Cardiac fibroblast (primary cell): ENCODE measurements at places on chromosomes 5 and 9.

DNA sequence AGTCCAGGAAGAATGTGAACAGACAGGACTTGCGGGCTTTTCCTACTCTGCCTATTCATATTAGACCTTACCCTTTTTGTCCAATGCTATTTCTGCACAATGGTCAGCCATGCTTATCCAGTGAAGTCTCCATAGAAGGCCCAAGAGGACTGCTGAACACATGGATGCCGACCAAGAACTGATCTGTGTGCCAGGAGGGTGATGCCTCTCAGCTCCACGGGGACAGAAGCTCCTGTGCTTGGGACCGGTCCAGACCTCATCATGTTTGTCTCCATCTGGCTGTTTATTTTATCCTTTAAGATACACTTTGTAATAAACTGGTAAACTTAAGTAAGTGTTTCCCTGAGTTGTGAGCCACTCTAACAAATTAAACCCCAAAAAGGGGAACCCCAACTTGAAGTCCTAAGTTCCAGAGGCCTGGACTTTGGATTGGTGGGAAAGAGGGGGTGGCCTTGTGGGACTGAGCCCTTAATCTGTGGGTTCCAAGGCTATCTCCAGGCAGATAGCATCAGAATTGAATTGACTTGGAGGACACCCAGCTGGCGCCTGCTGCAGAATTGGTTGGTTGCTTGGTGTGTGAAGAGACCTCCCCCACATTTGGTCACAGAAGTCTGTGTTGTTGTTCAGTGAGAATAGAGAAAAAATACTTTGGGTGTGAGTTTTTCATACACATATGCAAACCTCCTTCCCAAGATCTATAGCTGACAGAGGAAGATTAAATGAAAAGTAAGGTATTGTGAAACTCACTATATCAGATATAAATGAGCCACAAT, 57.9 kb upstream of the ANKH start:
- DNase-seq, result peak; percentile 33

DNA sequence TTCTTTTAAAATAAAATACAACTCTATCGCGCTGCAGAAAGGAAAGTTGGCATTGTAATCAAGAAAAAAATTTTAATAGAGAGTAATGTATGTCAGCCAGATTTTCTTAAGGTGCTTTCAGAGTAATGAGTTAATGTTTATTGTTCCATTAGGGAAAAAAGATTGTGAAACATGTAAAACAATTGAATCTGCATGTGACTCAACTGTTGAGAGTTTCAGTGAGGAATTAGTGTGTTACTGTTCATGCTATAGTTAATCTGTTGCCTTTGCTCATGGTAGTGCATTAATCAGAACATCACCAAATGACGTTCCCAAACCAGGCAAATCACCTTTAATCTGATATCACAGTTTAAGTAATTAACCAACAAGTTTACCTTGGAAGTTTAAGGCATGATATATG, 600.5 kb downstream of the NR2F1-AS1 start:
- no peak for DNase-seq

GRCh38 chr5:74289238-74289637, 351.3 kb downstream of the ENC1 start:
- DNase-seq, result no peak

GRCh38 chr5:108251350-108251749, 130.5 kb downstream of the FBXL17 start:
- DNase-seq, result peak; percentile 62

DNA sequence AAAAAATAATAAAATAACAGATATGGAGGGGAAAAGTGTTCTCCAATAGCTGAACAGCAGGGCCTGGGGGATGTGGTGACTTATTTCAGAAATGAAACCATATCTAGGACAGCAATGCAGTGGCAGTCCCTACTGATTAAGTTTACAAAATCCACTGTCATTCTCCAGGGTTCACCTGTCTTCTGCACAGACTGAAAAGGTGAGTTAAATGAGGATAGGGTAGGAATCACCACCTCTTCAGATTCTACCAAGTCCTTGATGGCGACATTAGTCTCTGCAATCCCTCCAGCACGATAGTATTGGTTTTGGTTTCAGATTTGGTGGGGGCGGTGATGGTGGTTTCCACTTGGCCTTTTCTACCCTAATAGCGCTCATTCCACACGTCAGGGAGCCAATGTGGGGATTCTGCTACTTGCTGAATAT, 32.3 kb upstream of the NPM1 start:
- DNase-seq, result no peak

GRCh38 chr5:33340195-33340594, 100.6 kb upstream of the TARS1 start:
- no peak for DNase-seq

DNA sequence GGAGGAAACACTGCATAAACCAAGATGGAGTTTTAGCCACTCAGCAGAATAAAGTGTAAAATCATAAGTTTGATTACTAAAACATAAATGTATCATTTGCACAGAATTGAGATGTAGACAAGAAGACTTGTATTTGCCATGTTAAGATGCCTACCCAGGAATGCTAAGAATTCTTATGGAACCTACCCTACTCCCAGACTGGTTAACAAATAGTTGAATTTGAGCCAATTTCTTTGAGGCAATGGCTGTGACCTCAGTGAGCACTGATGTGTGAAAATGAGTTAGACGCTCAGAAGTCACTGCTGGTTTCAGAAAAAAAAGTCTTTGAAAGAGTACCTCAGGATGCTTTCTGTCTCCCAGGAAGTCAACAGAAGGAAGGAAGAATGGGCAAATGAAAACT, 95.6 kb downstream of the ESM1 start:
- DNase-seq, result peak; percentile 79

- DNase-seq, result peak; percentile 37
Observed at GRCh38 chr5:103465891-103466290, 96.7 kb downstream of the NUDT12 start.

GRCh38 chr5:2203774-2204173, 321.0 kb upstream of the IRX4 start:
- no peak for DNase-seq

GRCh38 chr5:912280-913091, 19.8 kb downstream of the TRIP13 start:
- peak; percentile 89 for DNase-seq

- no peak for DNase-seq
Observed at GRCh38 chr9:127909839-127910273, 7.0 kb downstream of the ST6GALNAC4 start.

DNA sequence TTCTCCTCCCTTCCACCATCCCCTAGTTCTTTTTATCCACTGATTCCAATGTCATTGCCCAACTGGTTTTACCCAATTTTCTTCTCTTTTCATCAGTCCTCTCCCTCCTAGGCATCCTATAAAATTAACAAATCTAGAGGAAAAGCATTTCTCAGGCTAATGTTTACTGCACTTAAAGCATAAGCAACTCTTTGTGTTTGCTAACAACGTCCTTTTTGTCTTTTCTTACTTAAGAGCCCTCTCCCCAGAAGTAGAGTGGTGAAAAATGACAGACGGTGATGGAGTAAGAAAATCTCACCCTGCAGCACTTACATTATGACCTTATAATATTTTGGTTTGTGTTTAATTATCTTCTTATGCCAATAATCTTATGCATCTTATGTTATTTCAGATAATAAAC, 1.6 kb upstream of the SPATA9 start:
- DNase-seq, result no peak

GRCh38 chr9:84278130-84278529, 62.4 kb downstream of the SLC28A3 start:
- DNase-seq, result no peak

- peak; percentile 37 for DNase-seq
Observed at GRCh38 chr5:134837530-134838181, 8.1 kb upstream of the C5orf24 start.

GRCh38 chr9:132046456-132046855, 33.2 kb downstream of the MED27 start:
- DNase-seq, result no peak

GRCh38 chr5:60526336-60526875, 173.6 kb downstream of the DEPDC1B start:
- no peak for DNase-seq

DNA sequence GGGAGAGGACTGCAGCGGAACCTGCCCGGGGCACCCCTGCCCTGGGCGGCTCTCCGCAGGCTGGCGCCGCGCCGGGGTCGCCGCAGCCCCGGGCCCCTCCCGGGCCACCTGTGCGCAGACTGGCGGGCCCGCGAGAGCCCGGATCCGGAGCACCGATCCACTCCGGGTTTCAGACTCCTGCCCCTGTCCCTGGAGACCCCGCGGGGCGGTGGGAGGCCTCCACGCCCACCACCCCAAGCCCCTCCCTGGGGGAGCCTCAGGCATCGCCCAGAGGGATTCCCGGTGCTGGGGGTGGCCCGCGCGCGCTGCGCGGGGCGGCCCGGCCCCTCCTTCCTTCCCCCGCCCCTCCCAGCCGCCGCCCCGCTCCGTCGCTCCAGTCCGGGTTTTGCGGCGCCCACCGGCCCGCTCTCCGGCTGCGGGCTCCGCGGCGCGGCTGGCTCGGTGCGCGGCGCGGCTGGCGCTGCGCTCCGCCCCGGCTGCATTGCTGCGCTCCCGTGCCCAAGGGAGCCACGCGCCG, at the start of gene UNC5A:
UNC5A (plus strand) TSS at position 479 of the 517 bp plus-strand sequence. CDS start 192 bp downstream, outside the sequence.
- peak; percentile 44 for DNase-seq

GRCh38 chr9:129697656-129698253, 32.3 kb downstream of the PRRX2 start:
- peak; percentile 80 for DNase-seq

- DNase-seq, result peak; percentile 80
Observed at GRCh38 chr5:95641741-95642220, 4.8 kb upstream of the RFESD start.

DNA sequence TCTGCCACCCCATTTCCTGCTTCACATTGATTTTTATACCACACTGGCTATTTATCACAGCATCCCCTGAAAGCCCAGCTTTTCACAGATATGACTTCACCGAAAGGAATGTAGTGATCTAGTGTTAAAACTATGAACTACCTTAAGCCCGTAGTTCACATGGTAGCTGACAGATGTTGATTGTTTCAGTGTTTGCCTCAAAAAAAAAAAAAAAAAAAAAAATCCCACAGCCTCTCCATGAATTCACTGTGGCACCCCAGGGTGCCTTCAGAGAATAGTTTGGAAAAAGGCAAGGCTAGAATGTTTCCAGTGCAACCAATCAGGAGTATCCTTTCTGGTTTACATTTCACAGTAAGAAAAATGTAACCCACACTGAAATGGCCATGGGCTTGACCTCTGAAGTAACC, 37.1 kb downstream of the GLIS3 start:
- DNase-seq, result peak; percentile 92

GRCh38 chr9:75551861-75552260, 338.6 kb upstream of the PCSK5 start:
- peak; percentile 1 for DNase-seq

GRCh38 chr5:149456597-149457392, 77.7 kb upstream of the IL17B start:
- DNase-seq, result peak; percentile 69

GRCh38 chr9:107675351-107676259, 186.0 kb upstream of the KLF4 start:
- DNase-seq, result no peak

DNA sequence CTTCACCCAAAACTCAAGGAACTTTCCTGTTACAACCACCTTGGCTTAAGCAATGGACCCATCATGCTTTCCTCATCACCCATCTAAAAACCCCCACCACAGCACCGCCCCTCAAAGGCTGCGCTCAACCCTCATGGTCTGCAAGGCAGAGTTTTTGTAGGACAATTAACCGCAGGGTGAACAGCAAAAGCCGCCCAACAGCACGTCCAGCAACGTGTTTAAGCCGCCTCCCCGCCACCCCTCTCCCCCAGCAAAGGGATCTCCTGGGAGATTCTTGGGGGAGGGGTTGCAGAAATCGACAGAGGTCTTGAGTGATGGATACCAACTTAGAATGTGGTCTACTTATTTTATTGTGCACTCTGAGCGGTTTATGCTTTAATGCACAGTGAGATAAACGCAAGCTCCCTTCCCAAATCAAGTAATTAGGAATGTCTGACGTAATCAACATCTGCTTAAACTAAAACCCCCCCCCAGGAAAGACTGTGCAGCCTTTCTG, 1.9 kb downstream of the ROR2 start:
- no peak for DNase-seq

- no peak for DNase-seq
Observed at GRCh38 chr5:51621156-51621555, 237.9 kb downstream of the ISL1 start.

GRCh38 chr5:73606206-73606753, 19.7 kb upstream of the ARHGEF28 start:
- DNase-seq, result peak; percentile 13

DNA sequence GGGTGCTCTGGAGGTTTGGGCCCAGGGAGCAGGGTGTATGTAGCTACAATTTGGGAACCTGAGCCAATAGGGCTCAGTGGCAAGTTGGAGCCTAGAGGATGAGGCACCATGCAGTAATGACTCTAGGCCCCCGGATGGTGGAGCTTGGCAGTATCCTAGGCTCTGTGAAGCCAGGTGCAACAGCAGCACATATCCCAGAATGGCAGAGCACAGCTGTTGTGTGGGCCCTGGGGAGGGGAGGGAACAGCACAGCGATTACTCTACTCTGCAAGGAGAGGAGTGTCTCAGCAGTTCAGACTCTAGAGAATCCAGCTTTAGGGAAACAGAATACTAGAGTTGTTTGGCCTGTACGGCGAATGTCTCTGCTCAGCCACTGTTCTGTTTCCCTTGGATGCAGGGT, 56.1 kb downstream of the LRRTM2 start:
- no peak for DNase-seq

DNA sequence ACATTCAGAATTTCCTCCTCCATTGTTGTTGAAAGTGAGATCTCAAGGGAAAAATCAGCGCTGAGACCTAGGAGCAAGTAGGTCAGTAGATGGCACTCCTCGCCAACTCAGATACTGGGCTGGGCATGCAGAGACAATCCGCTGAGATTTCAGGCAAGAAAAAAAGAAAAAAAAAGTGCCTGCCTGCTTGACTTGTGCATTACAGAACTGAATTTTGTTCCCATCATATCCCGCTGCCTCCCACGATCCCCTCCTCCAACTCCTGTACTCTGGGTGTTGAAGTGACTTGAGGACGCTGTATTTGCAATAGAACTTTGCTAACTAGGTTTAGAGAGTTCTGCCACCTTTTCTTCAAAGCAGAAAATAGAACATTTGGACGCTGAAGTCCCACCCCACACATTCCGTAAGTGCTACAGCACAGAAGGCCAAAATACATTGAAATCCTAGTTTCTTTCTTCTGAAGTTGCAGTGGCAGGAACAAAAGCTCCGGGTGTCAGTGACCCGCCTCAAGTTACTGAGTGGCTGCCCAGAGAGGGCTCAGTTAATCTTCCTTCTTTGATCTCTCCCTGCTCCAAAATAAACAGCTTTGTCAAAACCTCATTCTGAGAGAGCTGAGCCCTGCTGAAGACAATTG, 265.8 kb downstream of the MLLT3 start:
- peak; percentile 92 for DNase-seq
